Psoas muscle (tissue), 8 donors: ENCODE measurements at places on chromosomes 11 and 22. TPM values are rescaled to one million over a fixed set of nuclear protein-coding genes. Genes with fewer than 3 reads are reported as not detected.

GRCh38 chr22:27853424-27853823 is 51.9 kb upstream of the MN1 start:
- DNase-seq = no peak

DNA sequence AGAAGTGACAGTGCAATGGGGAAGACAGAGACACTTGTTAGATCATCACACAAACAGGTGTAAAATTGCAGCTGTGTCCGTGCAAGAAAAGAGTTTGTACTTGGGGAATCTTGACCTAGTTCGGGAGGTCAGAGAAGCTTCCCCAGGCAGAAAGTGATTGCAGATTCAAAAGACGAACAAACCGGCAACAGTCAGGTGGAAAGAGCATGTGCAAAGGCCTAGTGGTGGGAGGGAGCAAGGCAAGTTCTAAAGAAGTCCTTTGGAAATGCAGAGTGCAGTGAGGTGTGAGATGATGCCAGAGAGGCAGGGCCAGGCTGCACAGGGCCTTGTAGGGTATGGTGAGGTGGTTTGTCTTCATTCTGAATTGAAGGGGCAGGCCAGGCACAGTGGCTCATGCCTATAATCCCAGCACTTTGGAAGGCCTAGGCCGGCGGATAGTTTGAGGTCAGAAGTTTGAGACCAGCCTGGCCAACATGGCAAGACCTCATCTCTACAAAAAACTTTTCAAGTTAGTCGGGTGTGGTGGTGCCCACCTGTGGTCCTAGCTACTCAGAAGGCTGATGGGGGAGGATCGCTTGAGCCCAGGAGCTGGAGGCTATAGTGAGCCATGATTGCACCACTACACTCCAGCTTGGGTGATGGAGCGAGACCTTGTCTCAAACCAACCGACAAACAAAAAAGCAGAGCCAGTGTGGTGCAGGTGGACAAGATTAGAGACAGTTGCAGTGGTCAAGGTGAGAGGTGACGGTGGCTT is 1.9 kb upstream of the ESS2 start:
- no peak for DNase-seq

- no peak for DNase-seq
Observed at GRCh38 chr22:21094911-21095772, 49.4 kb downstream of the LRRC74B start.

DNA sequence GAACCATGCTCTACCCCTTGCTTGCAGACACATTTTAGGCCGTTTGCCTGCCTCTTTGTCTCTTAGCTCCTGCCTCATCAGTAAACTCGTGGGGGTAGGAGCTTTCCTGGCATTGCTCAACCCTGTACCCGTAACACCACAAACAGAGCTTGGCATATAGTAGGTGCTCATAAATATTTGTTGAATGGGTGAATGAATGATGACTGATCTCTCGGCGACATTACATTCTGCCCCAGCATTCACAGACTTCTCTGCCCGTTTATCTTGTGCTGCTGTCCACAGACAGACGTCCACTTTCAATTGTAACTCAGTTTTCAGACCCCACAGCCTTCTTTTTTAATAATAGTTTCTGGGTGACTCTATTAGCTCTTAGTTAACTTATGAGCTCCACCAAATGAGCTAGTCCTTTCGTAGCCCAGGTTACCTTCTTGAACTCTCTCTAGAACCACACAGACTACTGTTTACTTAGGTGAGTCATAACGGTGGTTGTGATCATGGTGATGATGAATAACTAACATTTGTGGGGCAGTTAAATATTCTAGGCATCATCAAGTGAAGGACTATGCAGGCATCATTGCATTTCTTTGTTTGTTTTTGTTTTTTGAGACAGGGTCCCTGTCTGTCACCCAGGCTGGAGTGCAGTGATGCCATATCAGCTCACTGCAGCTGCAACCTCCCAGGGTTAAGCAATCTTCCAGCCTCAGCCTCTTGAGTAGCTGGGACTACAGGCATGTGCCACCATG is 188.4 kb downstream of the ADAMTS15 start:
- no peak for DNase-seq

- DNase-seq = no peak
Observed at GRCh38 chr11:24667353-24667968, 170.6 kb downstream of the LUZP2 start.

DNA sequence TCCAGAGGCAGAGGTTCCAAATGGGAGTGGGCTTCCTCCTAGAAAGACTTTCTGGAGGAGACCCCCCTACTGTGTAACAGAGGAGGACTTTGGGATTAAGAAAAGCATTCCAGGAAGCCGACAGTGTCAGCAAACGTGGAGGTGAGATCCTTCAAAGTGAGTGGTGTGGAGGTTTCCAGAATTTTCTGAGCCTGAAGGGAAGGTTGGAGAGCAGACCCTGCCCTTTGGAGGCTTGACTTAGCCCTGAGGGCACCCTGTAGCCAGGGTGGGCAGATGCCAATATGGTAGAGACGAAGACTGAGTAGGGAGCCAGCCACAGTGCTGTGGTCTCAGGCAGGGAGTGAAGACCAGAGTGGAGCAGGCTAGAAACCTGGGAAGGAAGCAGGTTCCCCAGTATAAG is 1.8 kb upstream of the KLHL22 start:
- DNase-seq = no peak

DNA sequence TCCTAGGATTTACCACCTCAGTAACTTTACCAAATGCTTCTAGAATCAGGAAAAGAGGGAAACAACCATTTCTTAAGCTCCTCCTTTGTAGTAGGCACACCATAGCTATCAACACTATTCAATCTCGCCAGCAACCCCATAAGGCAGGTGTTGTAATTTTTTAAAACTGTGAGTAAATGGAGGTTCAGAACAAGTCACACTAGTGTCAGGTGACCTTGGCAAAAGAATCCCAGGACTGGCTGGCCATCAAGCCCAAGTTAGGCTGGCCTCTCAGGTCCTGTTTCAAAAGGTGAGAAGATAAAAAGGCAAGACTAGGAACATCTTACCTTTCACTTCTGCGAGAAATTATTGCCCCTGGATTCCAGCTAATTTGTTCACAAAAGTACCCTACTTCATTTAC is 713 bp downstream of the TOP3B start:
- no peak for DNase-seq

DNA sequence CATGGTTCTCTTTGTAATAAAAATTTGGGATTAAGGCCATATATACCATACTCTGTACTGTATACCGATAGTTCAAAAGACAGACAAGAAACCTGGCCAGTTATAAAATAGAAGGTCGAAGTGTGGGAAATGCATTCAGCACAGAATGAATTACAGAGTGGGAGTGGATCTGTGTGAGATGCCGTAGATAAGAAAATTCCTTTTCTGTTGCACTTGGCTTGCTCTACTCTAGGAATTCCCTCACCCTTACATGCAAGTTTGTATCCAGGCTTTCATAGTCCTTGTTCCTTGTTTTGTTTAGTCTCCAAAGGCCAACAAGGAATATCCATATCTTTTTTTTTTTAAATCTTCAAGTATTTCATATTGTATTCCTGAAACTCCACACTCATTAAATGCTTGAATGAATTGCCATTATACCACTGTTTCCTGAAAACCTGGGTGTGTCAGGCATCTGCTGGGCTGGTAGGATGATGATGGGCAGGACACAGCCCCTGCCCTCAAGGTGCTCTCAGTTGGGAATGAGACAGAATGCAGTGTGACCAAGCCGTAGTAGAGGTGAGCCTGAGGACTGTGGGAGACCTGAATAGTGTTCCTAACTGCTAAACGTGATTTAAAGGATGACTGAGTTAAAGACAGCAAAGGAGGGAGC is 53.5 kb downstream of the TEAD1 start:
- no peak for DNase-seq

DNA sequence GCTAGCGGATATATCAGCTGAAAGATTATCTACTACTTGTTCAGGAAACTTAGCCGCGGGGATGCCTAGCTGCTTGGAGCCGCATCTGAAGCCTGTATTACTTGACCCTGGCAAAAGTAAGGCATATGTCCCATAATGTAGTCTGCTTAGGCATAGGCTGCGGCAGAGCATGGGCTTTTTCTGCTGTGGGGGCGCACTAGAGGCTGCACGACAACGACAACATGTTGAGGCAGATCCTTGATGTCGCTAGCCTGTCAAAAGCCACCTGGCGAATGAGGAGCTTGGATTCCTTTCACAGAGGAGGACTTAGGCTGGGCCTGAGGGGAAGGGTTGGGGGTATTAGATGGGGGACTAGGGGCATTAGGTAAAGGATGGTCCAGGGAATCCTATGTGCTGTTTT is 1.1 kb upstream of the OR52N2 start:
- DNase-seq = no peak

DNA sequence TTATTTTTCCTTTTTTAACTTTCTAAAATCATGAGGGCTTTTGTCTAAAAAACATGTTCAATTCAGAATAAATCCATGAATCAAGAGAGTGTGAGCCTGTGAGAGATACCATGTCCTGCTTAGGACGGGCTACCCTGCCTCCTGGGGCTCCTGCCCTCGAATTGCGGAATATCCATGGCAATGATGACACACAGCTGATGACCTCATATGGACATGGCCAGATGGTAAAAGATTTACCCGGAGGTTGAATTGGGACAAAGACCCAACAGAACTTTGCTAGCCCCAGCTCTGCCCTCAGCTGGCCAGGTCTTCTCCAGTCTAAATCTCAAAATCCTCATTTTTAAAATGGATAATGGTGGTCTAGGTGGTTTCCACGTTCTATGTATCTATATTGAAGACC is 538.1 kb upstream of the API5 start:
- DNase-seq = no peak

DNA sequence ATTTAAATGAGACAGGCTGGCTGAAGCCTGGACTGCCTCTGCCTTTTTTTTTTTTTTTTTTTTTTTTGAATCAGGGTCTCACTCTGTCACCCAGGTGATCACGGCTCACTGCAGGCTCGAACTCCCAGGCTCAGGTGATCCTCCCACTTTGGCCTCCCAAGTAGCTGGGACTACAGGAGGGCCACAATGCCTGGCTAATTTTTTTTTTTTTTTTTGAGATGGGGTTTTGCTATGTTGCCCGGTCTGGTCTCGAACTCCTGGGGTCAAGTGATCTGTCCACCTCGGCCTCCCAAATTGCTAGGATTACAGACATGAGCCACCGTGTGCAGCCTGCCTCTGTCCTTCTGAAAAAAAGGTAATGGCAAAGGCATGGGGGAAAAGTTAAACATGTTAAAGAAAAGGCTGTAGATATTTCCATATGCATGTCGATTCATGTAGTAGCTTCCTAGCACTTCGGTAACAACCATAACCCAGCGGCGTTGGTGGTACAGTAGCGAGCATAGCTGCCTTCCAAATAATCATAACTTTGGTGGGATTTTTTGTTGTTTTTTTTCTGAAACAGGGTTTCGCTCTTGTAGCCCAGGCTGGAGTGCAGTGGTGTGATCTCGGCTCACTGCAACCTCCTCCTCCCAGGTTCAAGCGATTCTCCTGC is 48.8 kb downstream of the MCHR1 start:
- no peak for DNase-seq

- DNase-seq = peak; percentile 58
Observed at GRCh38 chr11:32052215-32052614, 38.7 kb upstream of the RCN1 start.

DNA sequence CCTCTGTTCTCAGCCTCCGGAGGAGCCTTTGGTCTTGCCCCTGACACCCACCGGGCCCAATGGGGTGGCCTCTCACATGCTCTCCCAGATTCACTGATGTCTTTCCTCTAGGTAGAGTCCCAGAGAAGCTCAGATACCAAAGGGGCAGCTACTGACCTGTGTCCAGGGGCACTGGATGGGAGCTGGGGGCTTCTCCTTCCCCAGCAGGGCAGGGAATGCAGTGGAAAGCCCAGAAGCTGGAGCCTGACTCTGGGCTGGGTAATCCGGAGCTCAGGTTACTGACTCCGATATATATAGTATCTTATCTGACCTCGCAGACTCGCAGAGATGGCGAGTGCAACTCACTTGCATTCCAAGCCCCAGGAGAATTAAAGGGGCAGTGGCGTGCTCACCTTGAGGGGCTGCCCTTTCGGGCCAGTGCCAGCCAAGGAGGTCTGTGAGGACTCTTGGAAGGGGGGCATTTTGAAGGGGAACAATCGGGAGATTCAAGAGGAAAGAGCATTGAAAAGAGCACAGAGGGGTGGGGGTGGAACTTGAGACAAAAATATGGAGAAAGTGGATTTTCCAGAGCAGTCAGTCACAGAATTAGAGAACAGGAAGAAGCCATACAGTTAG is 2.5 kb downstream of the USP2 start:
- DNase-seq = peak; percentile 21

DNA sequence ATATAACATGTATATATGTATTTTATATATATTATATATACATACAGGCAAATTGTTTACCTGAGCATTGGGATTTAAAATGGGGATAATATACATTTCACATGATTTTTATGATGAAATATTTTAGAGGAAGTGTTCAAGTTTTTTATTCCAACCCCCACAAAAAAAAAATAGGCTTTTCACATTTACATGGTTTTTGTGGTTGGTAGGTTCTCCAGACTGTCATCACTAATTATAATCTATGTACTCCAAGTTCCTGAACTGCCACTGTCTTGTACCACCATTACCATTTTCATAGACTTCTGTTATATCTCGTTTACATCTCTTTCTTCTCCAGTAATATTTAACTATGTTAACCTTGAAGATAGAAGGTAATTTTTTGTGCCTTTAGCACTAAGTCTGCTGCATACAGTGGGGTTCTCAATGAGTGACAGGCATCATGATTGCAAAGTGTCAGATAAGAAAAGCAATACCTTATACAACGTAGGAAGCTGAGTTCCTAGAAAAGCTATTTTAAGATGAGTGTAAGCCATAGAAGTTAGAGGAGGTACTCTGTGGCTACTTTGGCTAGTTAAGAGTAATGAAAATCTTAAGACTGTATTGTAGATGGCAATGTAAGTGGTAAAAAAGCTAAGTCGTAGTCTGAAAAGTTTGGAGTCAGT is 5.2 kb downstream of the TMEM126A start:
- no peak for DNase-seq

- DNase-seq = no peak
Observed at GRCh38 chr22:25083807-25084200, 115.9 kb upstream of the CRYBB3 start.

DNA sequence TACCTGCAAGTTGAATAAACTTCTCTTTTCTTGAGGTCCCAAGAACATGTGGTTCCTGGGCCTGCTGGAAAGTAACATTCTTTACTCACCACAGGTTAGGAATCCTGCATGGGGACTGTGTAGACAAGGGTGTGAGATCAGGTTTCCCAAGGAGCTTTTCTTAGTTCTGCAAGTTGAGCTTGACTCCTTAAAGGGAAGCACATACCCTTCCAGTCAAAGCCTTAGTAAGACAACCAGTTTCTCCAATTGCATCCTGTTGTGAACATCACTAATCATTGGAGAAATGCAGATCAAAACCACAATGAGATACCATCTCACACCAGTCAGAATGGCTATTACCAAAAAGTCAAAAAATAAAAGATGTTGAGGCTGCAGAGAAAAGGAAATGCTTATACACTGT is 48.3 kb upstream of the PAK1 start:
- DNase-seq = no peak

The RIMBP3C gene
- total RNA-seq = not detected

The CARNS1 gene
- 27.5 TPM for total RNA-seq

The CDC42EP2 gene
- total RNA-seq = 6.5 TPM

The RAG2 gene
- total RNA-seq = not detected

The PNPLA3 gene
- total RNA-seq = 0.94 TPM

The LIF gene
- 0.54 TPM for total RNA-seq

The SCYL1 gene
- 77.8 TPM for total RNA-seq

The ATG16L2 gene
- 5.9 TPM for total RNA-seq

The SUSD2 gene
- total RNA-seq = 1.8 TPM
